ENCODE measurements at places on chromosomes 16 and 17.
A peak's percentile ranks its signal among the peaks of the same experiment; 100 is the strongest.

GRCh38 chr17:4523946-4524345, 25.3 kb downstream of the SPNS2 start:
- DNase-seq = no peak

GRCh38 chr16:69469807-69470561, 45.6 kb downstream of the CYB5B start:
- DNase-seq = no peak

DNA sequence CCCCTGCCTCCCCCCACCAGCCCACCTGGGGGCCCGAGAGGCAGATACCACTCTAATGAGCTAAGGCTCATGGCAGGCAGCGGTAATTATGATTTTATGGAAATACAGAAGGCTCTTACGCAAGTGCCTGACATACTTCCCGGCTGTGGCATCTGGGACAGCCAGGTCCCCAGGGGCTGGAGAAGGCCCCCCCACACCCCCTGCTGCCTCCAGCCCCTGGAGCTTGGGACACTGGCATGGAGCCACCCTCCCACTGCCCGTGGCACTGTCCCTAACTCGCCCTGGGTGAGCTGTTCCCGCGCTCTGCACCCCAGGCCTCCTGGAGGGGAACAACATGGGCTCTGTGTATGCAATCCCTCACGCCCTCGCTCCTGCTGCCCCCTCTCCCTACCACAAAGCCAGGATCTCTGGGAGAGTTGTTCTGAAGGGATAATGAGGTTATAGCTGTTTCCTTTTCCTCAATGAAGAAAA, 5.4 kb upstream of the STAC2 start:
- no peak for DNase-seq

DNA sequence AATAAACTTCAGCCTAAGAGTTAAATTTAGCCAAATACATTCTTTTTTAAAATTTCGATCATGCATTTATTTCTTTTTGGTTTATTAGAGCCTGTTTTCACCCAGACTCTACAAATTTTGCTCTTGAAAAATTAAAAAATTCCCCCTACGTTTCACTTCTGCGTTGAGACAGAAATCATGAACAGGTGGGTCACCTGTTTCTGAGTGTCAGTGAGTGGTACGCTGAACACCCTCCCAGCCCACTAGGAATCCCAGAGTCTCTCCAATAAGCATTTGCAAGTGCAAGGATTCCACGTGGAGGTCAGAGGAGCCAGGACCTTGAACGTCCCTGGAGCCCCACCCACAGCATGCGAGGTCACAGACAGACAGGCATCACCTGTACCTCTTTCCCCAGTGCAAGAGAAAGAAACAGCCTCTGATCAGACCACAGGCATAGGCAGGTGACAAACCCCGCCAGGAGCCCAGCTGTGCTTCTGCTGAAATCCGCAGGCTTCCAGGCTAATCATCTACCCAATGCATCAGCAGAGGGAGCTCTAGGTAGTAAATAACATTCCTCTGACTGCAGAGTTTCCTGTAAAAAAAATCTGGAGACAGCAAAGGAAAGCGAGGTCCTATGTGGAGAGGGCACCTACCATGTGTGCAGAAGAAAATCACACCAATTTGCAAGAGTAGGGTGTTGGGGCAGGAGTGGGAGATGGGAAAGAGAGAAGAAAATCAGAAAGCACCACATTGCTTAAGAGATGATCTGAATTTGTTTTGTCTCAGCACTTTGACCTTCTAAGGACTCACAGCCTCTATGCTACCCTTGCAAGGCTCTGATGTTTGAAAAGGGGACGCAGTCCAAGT, 5.9 kb upstream of the XYLT1 start:
- peak; percentile 78 for DNase-seq

GRCh38 chr16:70692130-70692872, 6.4 kb upstream of the MTSS2 start:
- no peak for DNase-seq

All from AG08395 (cell line).